Stromal cell of bone marrow (primary cell): ENCODE measurements at places on chromosomes 1 and 21.
A peak's percentile ranks its signal among the peaks of the same experiment; 100 is the strongest.

DNA sequence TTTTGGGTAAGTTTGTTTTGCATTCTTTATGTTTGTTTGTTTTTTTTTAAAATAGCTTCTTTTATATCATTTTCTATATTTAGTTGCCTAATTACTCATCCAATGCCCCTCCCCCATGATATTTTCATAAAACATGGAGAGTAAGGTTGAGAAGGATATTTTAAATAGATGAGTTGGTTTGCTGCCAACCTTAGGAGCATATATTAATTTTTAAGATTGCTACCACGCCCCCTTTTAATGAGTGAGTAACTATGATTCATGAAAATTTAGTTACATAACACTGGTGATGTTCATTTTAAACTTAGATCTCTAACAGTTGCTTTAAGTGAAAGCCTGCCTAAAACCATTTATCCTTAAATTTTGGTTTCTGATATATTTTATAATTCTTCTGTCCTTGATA, 18.7 kb downstream of the TMEM50A start:
- DNase-seq = peak; percentile 46

GRCh38 chr1:165675794-165676193, 22.6 kb downstream of the ALDH9A1 start:
- no peak for DNase-seq

DNA sequence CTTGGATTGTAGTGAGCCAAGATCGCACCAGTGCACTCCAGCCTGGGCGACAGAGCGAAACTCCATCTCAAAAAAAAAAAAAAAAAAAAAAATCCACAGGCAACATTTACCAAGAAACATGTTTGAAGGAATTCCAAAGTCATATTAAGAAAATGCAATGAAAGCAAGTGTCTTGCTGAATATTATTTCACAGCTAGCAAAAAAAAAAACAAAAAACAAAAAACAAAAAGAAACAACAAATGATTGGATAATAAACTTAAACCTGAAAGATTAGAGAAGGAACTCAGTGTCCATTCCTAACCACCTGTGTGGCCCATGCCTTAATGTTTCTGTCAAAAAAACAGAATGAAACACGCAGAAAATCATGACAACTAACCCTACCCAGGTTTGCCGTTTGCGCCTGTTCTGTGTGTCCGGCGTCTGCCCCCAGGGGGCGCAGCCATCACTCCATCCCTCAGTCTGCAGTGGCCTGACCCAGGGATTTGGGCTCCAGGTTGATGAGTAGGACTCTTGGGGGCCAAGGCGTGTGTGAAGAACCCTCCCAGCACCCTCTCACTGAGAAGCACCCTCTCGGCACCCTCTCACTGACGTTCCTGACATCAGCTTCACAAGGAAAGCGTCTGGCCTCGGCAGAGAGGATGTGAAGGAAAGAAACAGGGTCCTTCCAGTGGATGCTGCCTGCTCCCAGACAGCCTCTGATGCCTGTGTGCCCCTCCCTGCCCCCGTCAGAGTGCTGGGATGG, 19.2 kb upstream of the PTTG1IP start:
- no peak for DNase-seq

DNA sequence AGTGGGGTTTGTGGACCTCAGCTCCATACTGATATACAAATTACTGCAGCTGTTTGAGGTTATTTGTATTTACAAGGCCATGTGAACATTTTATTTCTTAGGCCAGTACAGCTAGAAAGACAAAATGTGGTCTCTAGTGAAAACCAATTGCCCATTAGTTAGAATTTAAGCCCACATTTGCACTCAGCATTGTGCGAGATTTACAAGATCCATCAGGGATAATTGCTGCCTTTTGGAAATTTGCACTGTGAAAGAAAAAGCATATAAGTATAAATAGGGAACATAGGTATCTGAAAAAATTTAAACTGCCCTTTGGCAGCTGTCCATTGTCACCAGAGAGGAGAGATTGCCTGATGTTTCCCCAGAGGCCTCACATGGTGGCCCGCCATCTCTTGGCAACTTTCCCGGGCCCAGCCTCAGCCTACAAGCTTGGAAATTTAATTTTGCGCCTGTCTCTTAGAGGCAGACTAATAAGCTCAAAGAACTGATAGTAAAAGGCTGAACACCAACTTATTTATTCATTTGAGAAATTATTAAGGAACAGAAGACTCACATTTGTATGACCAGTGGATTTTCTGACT, 120.7 kb downstream of the MAP3K21 start:
- DNase-seq = no peak

- DNase-seq = no peak
Measured at GRCh38 chr1:229410370-229410691, 23.6 kb downstream of the ACTA1 start.
